SHP77 (cell line): ENCODE measurements at places on chromosomes 5 and 9.

DNA sequence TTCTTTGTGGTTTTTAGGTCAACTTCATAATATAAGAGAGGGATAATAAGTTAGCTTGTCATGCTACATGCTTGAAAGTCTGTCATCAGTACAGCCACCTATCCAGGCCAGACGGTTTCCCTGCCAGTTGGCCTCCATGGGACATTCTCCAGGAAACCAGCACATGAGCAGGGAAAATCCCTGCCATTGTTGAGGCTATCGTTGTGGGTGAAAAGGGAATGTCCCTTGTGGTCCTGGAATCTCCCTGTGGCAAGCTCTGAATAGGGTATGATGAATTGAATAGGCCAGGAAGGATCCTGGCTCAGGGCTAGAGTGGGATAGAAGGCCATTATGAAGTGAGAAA, 12.3 kb downstream of the F2RL1 start:
- DNase-seq = no peak

- no peak for DNase-seq
These were observed 18.1 kb downstream of the FYB1 start for GRCh38 chr5:39201160-39201780.

GRCh38 chr9:103323699-103324098, 328.6 kb downstream of the CYLC2 start:
- DNase-seq = no peak

GRCh38 chr5:113047733-113048652, 71.4 kb downstream of the DCP2 start:
- no peak for DNase-seq

- DNase-seq = no peak
These were observed 32.6 kb upstream of the RASGEF1C start for GRCh38 chr5:180241600-180241999.

DNA sequence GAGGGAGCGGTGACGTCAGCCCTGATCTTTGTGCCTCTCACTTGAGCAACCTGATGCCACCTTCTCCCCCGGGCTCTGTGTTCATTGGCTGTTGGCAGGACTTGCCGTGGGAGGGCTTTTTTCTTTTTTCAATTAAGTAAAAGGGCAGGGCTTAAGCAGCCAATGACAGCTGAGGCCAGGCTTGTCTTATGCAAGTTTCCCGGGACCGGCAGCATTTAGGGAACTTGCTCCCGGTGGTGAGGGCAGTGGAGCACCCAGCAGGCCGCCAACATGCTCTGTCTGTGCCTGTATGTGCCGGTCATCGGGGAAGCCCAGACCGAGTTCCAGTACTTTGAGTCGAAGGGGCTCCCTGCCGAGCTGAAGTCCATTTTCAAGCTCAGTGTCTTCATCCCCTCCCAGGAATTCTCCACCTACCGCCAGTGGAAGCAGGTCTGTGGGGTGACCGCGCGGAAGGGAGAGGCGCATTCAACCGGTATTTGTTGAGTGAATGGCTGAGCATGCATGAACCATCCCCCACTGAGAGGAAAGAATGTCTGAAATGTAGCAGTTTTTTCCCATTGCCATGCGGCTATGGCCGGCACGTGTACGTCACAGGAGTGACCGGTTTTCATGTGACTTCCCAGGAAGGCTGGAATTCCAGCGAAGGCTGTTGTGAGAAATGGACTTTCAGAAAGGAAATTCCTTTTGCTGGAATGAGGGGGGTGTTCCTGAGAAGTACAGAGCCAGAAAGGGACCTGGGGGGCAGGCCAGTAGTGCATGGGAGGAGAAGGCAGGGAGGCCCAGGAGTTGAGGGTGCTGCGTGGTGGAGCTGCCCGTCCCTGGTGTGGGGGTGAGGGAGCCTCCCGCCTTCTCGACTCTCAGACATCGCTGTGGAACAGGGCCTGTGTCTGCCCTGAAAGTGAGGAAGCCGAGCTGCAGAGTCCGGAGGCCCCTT, 29.0 kb downstream of the PTGES2 start:
- peak; percentile 89 for DNase-seq

- DNase-seq = no peak
These were observed 16.2 kb upstream of the ITGA1 start for GRCh38 chr5:52771343-52772039.

DNA sequence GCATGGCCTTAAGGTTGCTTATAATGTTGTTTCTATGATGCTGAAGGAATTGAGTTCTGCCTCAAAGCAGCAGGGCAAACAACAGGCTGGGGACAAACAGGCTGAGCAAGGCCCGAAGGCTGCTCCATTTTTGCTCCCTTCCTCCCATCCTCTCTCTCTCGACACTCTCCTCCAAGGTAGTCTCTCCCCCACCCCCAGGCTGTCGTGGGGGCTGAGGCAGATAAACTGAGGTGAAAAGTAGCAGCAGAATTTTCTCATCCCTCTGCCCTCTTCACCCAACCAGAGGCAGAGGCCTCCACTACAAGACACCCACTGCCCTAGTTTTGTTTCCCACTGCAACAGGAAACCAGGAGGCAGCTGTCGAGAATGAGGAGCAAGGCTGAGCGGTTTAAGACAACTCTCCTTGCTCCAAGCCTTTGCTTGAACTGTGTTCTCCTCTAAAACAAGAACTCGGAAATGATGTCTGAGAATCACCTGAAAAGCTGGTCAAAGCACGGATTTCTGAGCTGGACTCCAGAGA, 13.5 kb upstream of the GNA14 start:
- no peak for DNase-seq

- no peak for DNase-seq
These were observed 62.5 kb upstream of the PLPP1 start for GRCh38 chr5:55597014-55597981.

DNA sequence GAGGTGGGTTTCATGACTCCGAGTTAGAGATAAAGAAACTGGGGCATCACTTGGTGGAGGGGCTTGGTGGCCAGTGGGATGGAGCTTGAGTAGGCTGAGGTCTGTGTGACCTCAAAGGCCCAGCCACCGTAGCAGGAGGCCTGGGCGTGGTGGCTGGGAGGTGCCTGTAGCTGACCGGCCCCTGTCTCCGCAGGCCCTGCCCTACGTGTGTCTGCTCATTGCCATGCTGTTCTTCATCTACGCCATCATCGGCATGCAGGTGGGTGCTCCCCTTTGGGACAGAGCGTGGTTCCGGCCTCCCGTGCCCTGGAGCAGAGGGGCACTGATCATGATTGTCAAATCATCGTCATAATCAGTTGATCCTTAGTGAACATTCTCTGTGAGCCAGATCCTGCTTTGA, 196.2 kb downstream of the CACNA1B start:
- no peak for DNase-seq
